ENCODE measurements at places on chromosomes 16 and 17.

- no peak for DNase-seq
Measured at GRCh38 chr17:48545022-48545375, at the start of gene HOXB2. Gene HOXB2 (minus strand): TSS chr17:48545109. CDS start chr17:48544911, 198 bp downstream.

DNA sequence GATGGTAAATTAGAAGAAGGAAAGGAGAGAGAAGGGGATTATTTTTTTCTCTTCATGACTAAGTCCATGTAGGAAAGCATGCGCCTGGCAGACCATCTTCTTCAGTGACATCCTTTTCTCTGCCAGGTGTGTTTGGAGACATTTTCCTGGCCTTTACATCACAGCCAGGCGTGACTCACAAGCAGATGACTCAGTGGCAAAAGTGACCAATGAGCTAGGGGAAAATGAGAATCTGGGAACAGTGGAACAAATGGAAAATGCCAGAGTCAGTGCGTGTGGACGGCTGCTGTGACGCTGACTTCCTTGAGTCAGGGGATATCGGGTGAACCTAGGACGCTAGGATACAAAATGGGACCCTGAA lies 9.4 kb downstream of the KIAA0513 start:
- no peak for DNase-seq

- no peak for DNase-seq
Measured at GRCh38 chr17:76329664-76330063, 21.6 kb upstream of the QRICH2 start.

DNA sequence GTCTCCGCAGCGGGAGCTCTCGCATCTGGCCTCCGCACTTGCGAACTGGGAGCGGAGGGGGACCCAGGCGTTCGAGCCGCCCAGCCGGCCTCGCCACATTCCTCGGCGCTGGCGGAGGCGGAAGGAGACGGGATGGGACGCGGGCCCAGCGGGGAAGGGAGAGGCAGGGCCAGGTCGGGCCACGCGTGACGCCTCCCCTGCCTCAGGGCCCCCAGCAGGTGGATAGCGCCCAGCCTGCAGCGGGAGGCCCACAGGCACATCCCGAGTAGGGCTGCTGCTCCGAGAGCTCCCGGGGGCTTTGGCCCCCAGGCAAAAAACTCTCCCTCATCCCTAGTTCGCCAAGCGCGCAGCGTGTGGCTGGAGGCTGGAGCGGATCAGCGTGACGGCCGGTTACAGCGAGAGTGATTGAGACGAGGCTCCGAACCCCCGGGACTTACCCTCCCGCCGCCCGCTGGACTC lies 800 bp downstream of the PLEKHH3 start:
- DNase-seq, result no peak

GRCh38 chr17:4738136-4739121 lies 1.2 kb upstream of the ZMYND15 start:
- DNase-seq, result no peak

DNA sequence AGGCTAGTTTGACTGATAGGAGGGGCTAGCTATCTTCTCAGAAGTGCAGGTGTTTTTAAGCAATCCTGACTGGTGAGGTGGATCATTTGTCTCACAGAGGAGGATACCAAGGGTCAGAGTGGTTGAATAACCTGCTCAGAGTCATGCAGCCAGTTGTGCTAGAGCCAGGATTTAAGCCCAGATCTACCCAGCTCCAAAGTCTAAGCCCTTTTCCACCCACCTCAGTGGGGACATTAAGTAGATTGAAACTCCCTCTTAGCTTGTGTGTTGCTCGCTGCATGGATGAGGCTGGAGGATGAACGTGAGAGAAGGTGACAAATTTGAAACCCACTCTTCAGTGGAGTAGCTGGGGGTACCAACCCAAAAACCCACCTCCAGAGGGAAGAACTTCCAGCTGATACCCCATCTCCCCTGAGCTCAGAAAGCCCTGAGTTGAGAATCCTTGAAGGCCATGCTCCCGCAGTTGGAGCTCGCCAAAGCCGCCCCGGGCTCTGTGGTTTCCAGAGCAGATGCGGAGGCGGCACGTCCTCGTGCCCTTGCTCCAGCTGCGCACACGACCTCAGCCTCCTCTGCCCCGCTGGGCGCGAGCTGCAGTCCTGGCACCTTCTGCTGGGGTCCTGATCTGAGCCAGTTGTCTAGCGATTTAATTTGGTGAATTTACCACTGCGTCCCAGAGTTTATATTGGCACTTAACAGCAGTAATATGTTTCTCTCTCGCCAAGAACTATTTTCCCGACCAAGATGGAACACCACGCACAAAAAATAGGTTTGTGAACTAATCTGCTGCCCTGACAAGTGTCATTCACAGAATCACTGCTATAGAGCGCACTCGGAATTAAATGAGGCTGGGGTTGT lies 159.5 kb downstream of the CCDC182 start:
- no peak for DNase-seq

Data from AG09319 (cell line).